Activated CD8-positive, alpha-beta memory T cell treated with anti-CD3 and anti-CD28 coated beads for 1 hour (primary cell): ENCODE measurements at places on chromosomes 7 and 10.

- DNase-seq: no peak
These were observed 710 bp upstream of the LDB3 start for GRCh38 chr10:86667421-86668181.

GRCh38 chr10:44985175-44985681, 6.6 kb upstream of the DEPP1 start:
- no peak for DNase-seq

GRCh38 chr10:122454071-122454470, 382 bp upstream of the ARMS2 start:
- no peak for DNase-seq

DNA sequence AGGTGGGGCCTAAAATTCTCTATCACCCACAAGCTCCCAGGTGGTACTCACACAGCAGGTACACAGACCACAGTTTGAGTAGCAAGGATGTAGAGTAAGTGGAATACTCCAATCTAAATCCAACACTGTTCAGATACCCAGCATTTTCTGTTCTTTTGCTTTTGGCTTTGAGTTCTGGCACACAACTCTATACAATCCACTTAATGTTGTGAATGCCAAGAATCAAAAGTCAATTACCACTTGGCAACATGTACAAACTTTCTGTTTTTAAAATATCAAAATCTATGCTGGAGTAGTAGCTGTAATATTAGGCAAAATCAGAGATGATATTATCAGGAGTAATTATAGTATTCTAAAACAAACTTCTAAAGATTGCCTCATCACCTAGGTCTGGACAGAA, 133.4 kb upstream of the LRRTM3 start:
- DNase-seq: no peak

DNA sequence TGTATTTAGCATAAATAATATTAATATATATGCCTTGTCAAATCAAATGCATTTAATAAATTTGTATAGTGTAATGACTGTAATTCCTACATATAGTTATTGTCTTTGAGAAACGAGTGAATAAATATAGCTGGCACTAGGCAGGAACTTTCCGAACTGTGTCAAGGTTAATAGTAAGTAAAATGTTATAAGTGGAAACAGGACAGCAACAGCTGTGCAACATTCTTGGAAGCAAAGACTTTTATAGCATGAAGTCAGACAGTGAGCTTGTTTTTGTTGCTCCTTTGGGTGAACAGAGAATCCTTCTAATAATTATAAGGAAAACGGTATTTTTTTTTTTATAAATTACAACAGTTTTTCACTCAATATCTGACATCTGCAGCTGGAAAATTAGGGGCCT, 14.0 kb upstream of the EXOC6 start:
- no peak for DNase-seq

GRCh38 chr10:19628767-19629560, 187.3 kb upstream of the PLXDC2 start:
- DNase-seq: no peak

DNA sequence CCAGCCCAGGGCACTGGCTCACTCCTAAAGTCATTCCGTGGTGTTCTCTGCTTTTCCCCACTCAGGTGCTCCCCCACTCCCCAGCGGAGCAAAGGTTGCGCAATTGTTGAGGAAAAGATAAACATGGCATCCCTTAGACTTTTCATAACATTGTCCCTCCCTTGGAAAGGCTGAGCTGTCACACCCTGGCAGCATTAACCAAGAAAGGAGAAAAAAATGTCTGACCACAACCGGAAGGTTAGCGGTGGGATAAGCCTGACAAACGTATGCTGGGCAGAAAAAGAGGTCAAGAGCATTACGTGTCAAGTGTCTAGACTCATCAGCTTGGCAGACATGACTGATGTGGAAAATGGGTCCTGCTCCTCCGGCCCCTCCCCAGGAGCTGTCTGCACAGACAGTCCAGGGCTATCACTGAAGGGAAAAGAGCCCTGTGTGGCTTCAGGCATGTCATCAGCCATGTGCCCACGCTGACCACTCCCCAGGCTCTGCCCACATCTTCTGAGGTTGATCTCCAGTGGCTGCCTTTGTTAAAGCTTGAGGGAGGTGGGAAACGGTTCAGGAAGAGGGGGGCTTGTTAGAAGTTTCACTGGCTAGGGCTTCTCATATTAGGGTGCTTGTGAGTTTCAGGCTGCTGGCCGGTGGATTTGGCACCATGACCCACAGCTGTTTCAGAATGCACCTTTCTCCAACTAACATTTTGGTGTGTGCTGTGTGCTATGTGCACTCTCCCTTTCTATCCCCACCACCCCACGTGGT, 30.1 kb downstream of the BTBD16 start:
- no peak for DNase-seq

- no peak for DNase-seq
These were observed 20.7 kb downstream of the NRAP start for GRCh38 chr10:113643183-113643582.

- peak; percentile 35 for DNase-seq
These were observed 509 bp downstream of the AHR start for GRCh38 chr7:17298840-17299482.

- DNase-seq: no peak
These were observed 229.6 kb upstream of the PTPRZ1 start for GRCh38 chr7:121643320-121643719.

DNA sequence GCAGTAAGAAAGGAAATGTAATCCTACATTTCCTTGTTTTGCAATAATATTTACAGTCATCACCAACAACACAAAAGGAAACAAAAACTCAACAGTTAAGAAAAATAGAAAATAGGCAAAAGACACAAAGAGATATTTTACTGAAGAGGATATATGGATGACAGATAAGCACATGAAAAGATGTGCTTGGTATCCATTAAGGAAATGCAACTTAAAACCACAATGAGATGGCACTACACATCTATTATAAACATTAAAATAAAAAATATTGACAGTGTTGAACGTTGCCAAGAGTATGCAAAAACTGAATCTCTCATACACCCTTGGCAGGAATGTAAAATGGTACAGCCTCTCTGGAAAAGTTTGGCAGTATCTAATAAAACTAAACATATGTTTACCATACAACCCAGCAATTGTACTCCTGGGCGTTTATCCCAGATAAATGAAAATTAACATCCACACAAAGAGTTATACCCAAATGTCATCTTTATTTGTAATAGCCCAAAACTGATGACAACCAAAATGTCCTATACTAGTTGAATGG, 5.4 kb downstream of the CEP41 start:
- DNase-seq: no peak

GRCh38 chr10:35580423-35580770, 24.7 kb upstream of the GJD4 start:
- no peak for DNase-seq

GRCh38 chr10:26441491-26442214, 3.5 kb downstream of the APBB1IP start:
- DNase-seq: no peak

GRCh38 chr7:24500599-24500998, 72.7 kb upstream of the PALS2 start:
- no peak for DNase-seq
